ENCODE measurements at places on chromosomes 5 and 9. TPM values are rescaled to one million over a fixed set of nuclear protein-coding genes. Genes with fewer than 3 reads are reported as not detected.

GRCh38 chr9:128554155-128554862, 1.9 kb downstream of the SPTAN1 start:
- H3K36me3 ChIP-seq, result no peaks in the 10 kb centered on the region
- H3K4me3 ChIP-seq, result no peak overlapping the region
- H3K27me3 ChIP-seq, result no peaks in the 10 kb centered on the region
- H3K4me1 ChIP-seq, result peaks cover 36% of the 10 kb centered on the region
- no peak for DNase-seq

- peak overlapping the region; percentile 32 for H3K27ac ChIP-seq
- H3K4me1 ChIP-seq, result no peaks in the 10 kb centered on the region
- DNase-seq, result no peak
- peaks cover 14% of the 10 kb centered on the region for H3K36me3 ChIP-seq
- H3K4me3 ChIP-seq, result no peak overlapping the region
Measured at GRCh38 chr5:74833537-74834266, 32.5 kb downstream of the FAM169A start.

DNA sequence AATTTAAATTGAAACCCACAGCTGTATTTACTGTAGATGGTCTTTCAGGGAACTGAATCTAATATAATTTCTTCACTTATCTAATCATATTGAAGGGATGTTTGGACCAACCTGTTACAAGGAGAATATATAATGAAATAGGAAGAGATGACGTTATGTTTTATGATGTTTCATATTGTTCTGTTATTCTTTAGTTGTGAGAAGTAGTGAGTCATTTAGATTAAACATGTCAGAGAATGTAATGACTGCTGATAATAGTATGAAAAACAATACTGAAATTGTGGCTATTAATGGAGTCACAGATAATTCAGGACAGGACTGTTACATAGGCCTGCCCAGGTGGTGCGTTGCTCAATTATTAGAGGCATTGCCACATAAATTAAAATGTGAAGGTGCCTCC, 1993.4 kb downstream of the EFNA5 start:
- H3K27ac ChIP-seq, result no peak overlapping the region
- H3K36me3 ChIP-seq, result no peaks in the 10 kb centered on the region
- no peaks in the 10 kb centered on the region for H3K4me1 ChIP-seq
- no peak for DNase-seq

- no peak overlapping the region for H3K27ac ChIP-seq
- no peak for DNase-seq
- H3K4me1 ChIP-seq, result no peaks in the 10 kb centered on the region
- H3K27me3 ChIP-seq, result no peaks in the 10 kb centered on the region
Measured at GRCh38 chr5:55347786-55348185, 40.0 kb downstream of the MTREX start.

DNA sequence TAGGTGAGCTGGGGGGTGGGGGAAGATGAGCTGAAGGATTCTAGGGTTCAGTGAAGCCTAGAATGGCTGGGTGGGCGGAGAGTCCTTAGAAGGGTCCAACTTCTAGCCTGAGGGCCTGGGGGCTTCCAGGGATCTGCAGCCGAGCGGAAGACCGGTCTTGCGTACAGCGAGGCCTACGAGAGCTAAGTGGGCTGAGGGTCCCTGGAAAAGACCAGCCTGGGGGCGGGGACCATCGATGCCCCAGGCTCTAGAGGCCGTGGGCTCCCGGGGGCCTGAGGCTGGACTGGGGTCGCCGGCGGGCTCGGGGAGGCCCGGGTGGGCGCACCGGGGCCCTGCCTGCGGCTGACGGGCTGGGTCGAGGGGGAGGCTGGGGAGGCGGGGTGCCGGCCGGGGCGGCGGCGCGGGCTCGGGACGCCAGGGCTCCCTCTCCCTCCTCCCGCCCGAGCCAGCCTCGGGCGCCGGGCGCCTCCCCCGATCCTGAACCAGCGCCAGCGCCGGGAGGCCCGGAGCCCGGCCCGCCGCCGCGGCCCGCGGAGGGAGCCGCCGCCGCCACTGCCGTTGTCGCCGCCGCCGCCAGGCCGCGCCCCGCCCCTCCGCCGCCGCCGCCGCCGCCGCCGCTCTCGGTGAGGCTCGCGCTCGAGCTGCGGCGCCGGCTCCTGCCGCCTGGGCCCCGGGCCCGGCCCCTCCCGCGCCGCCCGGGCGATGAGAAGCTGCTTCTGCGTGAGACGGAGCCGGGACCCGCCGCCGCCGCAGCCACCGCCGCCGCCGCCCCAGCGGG, at the start of gene MVB12B:
Gene MVB12B (plus strand): TSS at position 602 of the 778 bp plus-strand sequence. CDS start 101 bp downstream, at position 703.
- peak within 1 kb of the TSS; percentile 91 for H3K4me3 ChIP-seq
- peaks cover 10% of the 10 kb centered on the region for H3K36me3 ChIP-seq
- peaks cover 17% of the 10 kb centered on the region for H3K4me1 ChIP-seq
- no peak for DNase-seq
- H3K27me3 ChIP-seq, result no peaks in the 10 kb centered on the region
- H3K27ac ChIP-seq, result peak within 1 kb of the TSS; percentile 82

DNA sequence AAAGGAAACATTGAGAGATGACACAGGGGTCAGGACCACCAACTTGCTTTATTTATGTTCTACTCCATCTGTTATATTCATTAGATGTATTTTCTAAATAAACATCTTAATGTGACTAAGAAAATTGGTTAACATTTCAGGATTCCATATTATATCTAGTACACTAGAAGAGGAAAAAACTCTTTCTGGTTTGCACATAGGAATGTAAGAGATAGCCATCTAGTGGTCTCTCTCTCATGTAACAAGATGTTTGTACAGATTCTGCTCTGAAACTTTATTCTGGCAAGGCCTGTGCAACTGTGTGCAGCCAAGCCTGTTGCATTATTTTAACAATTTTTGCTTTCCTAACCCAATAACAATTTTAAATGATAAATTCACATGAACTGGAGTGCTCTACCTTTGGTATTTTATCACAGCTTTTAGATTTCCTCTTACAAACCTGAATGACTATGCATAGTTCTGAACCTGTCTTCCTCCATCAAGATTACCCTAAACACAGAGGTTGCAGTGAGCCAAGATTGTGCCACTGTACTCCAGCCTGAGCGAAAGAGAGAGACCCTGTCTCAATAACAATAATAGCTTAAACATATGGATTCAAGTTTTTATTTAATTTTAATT, 148.2 kb downstream of the GIN1 start:
- DNase-seq, result no peak
- no peak overlapping the region for H3K4me3 ChIP-seq
- no peaks in the 10 kb centered on the region for H3K36me3 ChIP-seq
- no peaks in the 10 kb centered on the region for H3K27me3 ChIP-seq
- no peak overlapping the region for H3K27ac ChIP-seq

- H3K36me3 ChIP-seq, result no peaks in the 10 kb centered on the region
- DNase-seq, result no peak
- H3K4me3 ChIP-seq, result no peak overlapping the region
- H3K27ac ChIP-seq, result no peak overlapping the region
Measured at GRCh38 chr9:27701587-27701986, 128.3 kb upstream of the C9orf72 start.

GRCh38 chr9:127734247-127734746, 797 bp downstream of the TOR2A start:
- peak overlapping the region; percentile 64 for H3K27ac ChIP-seq
- H3K36me3 ChIP-seq, result no peaks in the 10 kb centered on the region
- H3K4me1 ChIP-seq, result peaks cover 11% of the 10 kb centered on the region
- DNase-seq, result peak; percentile 70
- no peaks in the 10 kb centered on the region for H3K27me3 ChIP-seq
- peak overlapping the region; percentile 95 for H3K4me3 ChIP-seq

DNA sequence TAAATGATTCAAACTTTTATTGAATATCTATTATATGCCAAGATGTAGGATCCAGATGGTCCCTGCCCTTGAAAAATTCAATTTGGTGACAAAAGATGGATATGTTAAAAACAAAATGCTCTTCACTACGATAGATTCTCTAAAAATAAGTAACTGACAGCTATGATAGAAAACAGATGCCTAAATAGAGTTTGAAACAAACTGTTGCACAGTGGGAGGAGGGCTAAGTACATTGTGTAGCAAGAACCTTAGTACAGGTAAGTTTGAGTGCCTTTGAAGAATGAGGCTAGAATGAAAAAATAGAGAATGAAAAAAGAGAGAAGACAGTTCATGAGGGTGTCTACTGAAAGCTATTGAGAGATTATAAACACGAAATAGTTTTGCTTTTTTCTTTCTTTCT, 54.3 kb downstream of the HOMER1 start:
- DNase-seq, result no peak
- no peak overlapping the region for H3K4me3 ChIP-seq
- H3K4me1 ChIP-seq, result peaks cover 7% of the 10 kb centered on the region
- H3K36me3 ChIP-seq, result peaks cover 5% of the 10 kb centered on the region

- H3K27me3 ChIP-seq, result peaks cover 10% of the 10 kb centered on the region
- H3K4me1 ChIP-seq, result no peaks in the 10 kb centered on the region
- no peak for DNase-seq
- no peak overlapping the region for H3K4me3 ChIP-seq
- no peaks in the 10 kb centered on the region for H3K36me3 ChIP-seq
Measured at GRCh38 chr5:132090107-132090506, 16.5 kb downstream of the CSF2 start.

The C6 gene
- 2.3 TPM for total RNA-seq

The C5 gene
- 4.9 TPM for total RNA-seq

The CNTFR gene
- 3.5 TPM for total RNA-seq

The SCGB3A2 gene
- 1.4 TPM for total RNA-seq

The CORO2A gene
- total RNA-seq, result 9.9 TPM
